ENCODE measurements at places on chromosomes 7 and 10. TPM values are rescaled to one million over a fixed set of nuclear protein-coding genes. Genes with fewer than 3 reads are reported as not detected.

GRCh38 chr10:110398419-110399105 is 93.8 kb upstream of the SMNDC1 start:
- no peak for DNase-seq

Gene SCIN
- 2.5 TPM for total RNA-seq

Gene ZNF117
- total RNA-seq = 52.9 TPM

DNA sequence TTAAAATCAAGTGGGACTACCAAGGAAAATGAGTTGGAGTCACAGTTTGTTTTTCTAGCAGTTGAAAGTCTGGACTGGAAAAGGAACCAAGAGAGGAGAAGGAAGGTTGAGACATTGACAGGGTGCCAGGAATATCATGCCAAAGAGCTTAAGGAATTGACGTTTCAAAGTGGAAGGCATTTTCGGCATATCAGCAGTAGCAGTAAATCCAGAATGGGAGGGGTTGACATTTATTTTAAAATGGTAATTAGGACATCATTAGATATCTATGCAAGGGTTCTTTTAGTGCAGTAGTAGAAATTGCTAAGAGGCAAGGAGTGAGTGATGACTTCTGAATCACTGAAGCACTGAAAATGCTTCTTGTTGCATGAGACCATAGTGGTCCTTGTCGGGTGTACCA is 335.9 kb upstream of the PLXDC2 start:
- no peak for DNase-seq

DNA sequence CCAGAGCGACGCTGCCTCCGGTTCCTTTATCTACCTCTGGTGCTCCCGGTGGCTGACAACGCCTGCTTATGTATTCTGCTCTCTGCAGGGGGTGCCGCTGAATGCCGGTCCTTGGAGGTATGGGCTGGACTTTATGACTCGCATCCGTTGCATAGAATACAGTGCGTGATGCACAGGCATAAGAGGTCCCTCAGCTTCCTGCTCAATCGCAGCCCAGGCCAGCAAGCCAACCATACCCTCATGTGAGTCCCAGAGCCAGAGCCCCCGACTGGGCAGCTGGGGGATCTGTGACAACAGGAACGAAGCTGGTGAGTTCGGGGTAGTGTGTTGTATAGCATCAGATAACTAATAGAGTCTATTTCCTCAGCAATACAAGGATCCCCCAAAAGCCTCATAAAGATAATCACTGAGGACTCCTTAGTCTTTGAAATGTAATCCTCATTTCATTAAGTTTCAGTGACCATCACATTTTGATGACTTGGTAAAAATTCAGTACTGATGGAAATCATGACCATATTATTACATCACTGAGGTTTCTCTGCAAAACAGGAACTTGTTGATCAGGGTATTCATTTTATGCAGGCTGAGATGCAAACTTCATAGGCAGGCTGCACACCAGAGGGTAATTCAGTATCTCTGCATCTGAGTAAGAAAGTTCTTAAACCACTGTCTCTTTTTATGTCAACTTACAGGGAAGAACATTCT is 607.8 kb downstream of the PTPRN2 start:
- no peak for DNase-seq

- no peak for DNase-seq
Observed at GRCh38 chr7:29488203-29488970, 75.2 kb upstream of the PRR15 start.

DNA sequence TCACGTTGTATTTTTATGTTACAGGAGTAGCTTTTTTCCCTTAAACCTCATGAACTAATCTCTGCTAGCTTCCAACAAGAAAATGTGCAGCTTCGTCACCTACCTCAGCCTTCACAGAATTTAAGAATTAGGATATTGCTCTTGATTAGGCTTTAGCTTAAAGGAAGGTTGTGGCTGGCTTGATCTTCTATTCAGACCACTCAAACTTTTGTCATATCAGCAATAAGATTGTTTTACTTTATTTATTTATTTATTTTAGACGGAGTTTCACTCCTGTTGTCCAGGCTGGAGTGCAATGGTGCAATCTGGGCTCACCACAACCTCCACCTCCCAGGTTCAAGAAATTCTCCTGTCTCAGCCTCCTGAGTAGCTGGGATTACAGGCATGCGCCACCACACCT is 125.6 kb upstream of the GPR22 start:
- no peak for DNase-seq

DNA sequence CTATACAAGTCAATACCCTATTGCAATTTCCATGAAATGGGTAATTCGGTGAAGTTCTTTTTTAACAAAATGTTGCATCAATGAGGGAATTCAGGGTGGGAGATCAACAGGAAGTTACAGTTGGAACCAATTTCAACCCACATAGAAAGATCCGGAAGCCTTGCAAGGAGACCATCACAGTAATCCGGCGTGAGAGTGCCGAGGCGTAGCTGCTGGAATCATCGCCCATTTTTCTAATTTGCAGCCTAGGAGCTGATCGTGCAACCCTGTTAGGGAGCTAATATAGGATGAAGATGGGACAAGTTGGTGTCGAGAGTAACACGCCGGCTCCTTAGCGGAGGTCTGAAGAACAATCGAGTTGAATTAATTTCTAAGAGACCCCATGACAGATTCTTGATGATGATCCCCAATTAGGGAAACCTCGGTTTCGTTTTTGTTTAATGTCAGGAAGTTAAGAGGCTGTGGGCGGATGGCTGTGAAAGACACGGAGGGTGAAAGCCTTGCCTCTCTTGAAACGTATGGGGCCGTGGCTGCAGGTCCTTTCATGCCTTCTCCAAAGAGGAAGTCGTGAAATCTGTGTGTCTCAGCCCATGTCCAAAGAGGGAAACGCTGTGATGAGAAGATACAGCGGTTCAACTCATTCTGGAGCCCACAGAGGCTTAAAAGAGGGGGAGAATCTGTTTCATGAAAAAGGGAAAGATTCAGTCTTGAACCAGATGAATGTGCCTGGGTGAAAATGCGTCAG is 51.2 kb upstream of the CARD11 start:
- no peak for DNase-seq

DNA sequence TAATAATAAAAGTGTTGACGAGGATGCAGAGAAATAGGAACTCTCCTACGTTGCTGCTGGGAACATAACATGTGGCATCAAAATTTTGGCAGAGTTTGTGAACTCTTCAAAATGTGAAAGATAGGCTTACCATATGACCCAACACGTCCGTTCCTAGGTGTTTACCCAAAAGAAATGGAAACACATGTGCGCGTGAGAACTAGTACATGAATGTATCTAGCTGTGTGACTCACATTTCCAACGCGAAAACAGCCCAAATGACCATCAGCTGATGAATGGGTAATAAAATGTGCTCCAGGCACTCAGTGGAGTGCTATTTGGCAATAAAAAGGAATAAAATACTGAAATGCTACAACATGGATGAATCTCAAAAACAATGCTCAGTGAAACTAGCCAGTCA is 10.4 kb upstream of the ELFN1 start:
- no peak for DNase-seq

DNA sequence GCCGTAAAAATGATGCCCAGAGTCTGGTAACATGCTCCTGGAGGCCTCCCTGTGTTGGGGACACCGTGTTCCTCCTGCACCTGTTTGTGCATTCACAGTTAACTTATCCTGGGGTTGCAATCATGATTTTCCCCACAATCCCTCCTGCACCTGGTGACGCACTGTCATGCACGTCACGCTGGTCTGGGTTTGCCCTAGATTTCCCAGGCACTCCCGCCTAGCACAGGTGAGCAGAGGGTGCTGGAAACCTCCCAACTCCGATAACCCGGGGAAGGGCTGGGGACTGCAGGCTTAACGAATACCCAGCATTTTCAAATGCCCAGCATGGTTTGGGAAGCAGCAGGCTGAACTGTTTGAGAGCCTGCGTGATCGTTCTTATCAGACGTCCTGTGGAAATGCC is 427.1 kb downstream of the TCERG1L start:
- peak; percentile 38 for DNase-seq

GRCh38 chr10:34075254-34075926 is 739.7 kb downstream of the PARD3 start:
- DNase-seq = no peak

- no peak for DNase-seq
Observed at GRCh38 chr7:25520516-25520915, 292.2 kb upstream of the NPVF start.

GRCh38 chr7:149321978-149322541 is 60.1 kb downstream of the ZNF783 start:
- DNase-seq = no peak

Gene CPA1
- total RNA-seq = not detected

DNA sequence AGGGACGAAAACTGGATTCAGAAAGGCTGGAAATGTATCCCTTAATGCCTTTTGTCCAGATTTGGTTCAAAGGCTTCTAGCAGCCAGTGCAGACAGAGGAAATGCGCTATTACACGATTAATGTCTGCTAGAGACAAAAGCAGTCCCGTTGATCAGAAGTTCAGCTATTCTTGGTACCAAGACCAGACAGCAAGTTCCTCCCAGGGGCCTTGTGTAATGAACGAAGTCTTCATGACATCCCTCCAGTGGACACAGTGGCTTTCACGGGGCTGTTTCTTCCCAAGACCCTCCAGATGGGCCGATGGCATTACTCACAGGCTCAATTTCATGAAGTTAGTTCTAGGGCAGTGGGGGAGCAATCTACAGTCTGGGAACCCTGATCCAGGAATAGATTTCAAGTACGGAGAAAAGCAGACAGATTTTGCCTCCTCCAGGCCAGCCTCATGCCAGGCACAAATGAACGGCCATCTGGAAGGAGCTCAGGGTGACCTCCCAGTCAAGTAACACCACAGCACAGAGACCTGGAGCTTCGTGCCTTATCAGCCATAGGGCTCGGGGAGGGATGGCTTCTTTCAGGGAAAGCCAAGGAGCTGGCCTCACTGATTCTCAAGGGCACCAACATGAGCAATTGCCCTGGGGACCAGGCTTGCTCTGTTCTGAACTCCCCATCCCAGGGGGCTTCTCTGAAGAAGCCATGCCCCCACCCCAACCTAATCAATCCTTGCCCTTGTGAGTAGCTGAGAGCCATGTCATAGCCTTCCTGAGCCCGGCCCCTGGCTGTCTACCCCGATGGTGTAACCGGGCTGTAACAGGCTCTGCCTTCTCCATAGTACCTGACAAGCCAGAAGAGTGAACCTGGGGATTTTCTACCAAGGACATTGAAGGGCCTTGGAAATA is 101.1 kb downstream of the PRKAG2 start:
- DNase-seq = peak; percentile 77

DNA sequence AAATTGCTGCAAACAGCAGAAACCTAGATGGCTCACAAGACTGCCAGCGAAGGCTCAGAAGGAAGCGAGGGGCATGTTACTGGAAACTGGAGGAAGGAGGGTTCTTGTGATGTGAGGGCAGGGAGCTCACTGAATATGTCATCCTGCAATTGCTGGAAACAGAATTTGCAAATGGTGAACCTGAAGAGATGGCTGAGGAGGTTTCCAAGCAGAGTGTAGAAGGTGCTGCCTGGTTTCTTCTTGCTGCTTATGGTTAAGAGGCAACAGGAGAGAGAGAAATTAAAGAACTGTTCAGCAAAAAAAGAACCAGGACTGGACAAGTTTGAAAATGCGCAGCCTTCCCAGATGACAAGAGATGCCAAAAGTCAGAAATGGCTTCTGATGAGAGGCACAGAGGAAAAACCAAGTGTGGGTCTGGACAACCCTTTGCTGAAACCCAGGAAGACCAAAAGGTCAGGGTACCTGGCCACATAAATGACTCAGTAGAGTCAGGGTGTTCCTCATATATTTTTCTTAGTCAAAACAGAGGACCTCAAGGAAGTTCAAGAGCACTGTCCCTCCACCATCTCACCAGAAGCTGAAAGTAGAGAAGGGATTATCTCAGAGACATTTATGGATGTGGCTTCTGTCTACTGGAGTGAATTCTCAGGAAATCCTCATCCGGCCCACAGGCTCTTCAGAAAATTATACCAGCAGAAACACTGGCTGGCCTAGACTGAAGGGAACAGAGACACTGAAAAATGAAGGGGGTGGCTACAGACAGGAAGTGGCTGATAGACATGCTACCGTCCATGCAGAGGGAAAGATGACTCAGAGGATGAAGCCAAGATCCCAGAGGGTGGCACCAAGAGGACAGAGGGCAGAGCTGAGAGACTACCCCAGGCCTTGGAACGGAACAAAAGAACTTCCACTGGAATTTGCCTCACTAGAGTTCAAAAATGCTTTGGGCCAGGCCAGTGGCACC is 10.1 kb downstream of the PAPOLB start:
- no peak for DNase-seq

Gene SPDYE2B
- total RNA-seq = not detected

- no peak for DNase-seq
Observed at GRCh38 chr10:102644066-102644645, at the start of gene TRIM8. Gene TRIM8 (plus strand): TSS chr10:102644479. CDS start chr10:102644618, 139 bp downstream.

DNA sequence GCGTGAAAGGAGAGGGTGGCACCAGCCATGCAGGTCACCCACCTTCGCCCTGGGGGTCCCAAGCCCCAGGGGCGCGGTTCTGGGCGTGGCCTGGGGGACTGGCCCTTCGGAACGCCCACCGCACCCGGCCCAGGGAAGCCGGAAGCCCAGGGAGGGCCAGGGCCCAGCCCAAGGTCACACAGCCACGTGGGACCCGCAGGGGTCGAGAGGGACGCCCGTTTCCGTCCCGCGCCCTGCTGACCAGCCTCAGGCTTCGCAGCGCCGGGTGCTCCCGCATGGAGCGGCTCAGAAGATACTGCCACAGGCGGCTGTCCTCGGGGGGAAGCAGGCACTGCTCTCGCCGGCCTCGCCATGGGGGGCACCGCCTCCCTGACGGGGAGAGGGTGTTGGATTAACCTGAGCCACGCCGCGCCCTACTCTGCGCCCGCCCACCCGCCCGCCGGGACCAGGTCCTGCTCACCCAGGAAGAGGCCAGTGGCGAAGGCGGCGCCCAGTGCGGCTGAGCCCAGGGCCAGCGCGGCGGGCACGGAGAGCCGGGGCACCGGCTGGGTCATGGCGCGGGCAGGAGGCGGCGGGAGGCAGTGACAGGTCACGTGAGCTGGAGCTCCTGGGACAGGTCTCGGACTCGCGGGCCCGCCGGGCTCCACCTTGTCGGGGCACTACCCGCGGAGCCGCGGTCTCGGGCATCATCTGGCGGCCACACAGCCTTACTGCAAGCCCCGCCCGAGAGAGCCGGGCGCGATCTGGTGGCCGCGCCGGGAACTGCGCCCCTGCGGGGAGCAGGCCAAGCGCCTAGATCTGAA is at the start of gene COMTD1:
TSS of gene COMTD1 (minus strand) at position 583 of the 803 bp plus-strand sequence. CDS start at position 554, 29 bp downstream.
- DNase-seq = peak; percentile 96

DNA sequence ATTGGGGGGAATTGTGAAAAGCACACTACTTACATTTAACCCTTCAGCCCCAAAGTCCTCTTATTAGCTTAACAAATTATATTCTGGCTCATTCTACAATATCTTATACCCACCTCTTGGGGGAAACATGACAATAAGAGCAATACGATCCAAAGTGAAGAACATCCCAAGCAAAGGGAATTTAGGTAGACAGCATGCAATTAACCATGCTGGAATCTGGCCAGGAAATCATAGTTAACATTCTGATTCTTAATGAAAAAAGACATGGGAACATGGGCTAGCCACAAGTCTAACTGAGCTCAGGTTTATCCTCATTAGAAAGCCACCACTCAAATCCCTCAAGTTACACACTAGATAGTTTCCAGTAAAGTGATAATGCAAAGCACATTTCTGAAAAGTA is 241.9 kb upstream of the SLC26A5 start:
- DNase-seq = no peak

Gene SEPHS1
- 43.4 TPM for total RNA-seq

Gene SLC29A4
- total RNA-seq = 22.6 TPM
